Left forelimb (tissue), 1 donor: ENCODE measurements at places on chromosomes 2 and 18.

GRCh38 chr18:31526374-31526773 is 28.4 kb downstream of the DSG2 start:
- no peak for DNase-seq

DNA sequence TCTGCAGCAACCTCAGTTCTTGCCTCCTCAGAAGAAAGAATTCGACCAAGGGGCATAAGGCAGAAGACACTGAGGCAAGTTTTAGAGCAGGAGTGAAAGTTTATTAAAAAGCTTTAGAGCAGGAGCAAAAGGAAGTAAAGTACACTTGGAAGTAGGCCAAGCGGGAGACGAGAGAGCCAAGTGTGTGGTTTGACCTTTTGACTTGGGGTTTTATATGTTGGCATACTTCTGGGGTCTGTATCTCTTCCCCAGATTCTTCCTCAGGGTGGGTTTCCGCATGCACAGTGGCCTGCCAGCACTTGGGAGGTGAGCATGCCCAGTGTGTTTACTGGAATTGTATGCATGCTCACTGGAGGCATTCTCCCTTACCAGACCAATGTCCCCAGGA is 59.3 kb upstream of the ANKRD44 start:
- DNase-seq = no peak

GRCh38 chr2:14616342-14616741 is 16.2 kb upstream of the LRATD1 start:
- no peak for DNase-seq

- DNase-seq = peak; percentile 56
These were observed 87.1 kb downstream of the PXDN start for GRCh38 chr2:1656961-1657841.

DNA sequence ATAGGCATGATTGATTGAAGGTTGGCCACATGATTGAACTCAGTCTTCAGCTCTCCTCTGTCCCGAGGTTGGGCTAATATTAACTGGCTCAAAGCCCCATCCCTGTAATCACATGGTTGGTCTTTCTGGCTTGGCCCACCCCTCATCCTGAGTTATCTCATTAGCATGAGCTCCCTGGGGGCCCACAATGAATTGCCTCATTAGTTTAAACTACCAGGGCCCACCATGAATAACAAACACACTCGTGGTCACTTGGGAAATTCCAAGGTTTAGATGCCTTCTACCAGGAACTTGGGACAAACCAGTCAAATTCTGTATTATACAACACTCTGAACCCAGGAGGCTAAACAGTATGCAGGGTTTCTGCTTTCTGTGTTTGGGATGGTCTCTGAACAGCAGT is 121.7 kb upstream of the B3GNT2 start:
- DNase-seq = no peak

GRCh38 chr2:171227066-171227782 is 66.5 kb upstream of the TLK1 start:
- DNase-seq = no peak

- DNase-seq = no peak
These were observed 481.1 kb upstream of the HS6ST1 start for GRCh38 chr2:128799730-128800129.

GRCh38 chr2:146532509-146533147 is 1312.2 kb upstream of the ACVR2A start:
- no peak for DNase-seq

GRCh38 chr2:84713441-84713840 is 167.4 kb downstream of the TRABD2A start:
- no peak for DNase-seq

DNA sequence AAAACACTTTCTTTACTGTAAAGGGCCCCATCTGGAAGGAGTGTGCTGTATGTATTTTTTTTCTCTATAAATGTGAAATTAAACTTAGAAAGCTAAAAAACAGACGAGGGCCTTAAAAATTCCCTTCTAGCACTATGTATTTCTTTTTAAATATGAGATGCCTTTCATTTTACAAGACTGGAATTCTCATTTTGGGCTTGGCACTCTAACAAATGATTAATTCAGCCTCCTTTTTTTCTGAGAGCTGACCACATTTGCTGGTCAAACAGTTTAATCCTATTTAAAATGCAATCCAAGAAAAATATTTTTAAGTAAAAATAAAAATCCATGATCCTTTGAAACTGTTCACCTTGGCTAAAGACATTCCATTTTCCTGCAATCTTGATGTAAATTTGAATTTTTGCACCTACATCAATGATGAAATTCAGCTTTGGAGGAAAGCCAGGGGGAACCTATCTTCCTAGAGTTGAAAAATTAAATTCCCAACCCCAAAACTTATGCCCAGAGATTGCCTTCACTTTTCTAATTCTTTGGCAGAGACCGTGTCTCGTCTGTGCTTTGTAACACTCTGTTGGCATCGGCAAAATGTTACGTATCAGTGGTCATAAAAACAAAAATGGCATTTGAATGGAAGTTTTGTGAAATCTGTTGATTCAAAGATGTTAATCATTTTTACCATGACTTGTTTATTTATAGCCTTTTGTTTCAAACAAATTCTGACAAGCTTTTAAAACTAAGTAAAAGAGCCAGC is 284.5 kb downstream of the ZNF521 start:
- no peak for DNase-seq

GRCh38 chr2:206832873-206833272 is 67.5 kb downstream of the FASTKD2 start:
- DNase-seq = no peak

GRCh38 chr2:228728961-228729360 is 542.1 kb downstream of the PID1 start:
- no peak for DNase-seq

GRCh38 chr2:168855601-168856000 is 34.6 kb downstream of the SPC25 start:
- DNase-seq = no peak

- peak; percentile 73 for DNase-seq
These were observed 105.9 kb downstream of the RBMS1 start for GRCh38 chr2:160387558-160388262.
